ENCODE measurements at places on chromosomes 11 and 22.

GRCh38 chr22:50556703-50557102 lies 6.0 kb downstream of the SYCE3 start:
- DNase-seq = no peak

DNA sequence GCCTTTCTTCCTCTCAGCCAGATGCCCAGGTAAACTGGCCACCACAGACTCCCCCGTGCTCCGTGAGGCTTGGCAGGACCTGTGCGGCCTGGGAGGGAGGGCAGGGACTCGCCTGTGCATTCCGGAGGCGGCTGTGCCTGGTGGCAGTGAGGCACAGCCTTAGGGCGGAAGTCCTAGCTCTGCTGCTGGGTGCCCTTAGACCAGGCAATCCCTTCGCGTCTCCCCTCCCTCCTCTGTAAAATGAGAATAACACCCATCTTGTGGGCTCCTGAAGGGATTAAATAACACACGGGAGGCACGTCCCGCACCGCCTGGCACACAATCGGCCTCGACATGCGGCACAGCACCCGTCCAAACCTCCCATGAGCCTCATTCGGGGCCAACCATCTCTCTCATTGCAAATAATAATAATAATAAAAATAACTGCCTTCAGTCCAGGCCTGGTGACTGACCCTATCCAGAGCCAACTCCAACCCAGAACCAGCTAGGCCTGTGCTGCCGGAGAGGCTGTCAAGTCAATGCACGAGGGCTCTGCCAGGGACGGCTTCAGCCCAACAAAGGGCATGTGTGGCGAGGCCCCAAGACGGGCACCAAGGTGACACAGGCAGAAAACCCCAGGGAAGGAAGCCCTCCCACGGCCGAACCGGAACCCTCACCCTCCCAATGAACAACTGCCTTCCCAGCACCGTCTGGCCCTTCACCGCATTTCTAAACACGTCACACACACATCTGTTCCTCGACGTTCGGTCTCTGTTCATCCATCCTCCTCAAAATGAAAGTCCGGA lies 8.2 kb downstream of the LTO1 start:
- no peak for DNase-seq

GRCh38 chr11:47259232-47259977 lies 1.6 kb downstream of the NR1H3 start:
- DNase-seq = no peak

DNA sequence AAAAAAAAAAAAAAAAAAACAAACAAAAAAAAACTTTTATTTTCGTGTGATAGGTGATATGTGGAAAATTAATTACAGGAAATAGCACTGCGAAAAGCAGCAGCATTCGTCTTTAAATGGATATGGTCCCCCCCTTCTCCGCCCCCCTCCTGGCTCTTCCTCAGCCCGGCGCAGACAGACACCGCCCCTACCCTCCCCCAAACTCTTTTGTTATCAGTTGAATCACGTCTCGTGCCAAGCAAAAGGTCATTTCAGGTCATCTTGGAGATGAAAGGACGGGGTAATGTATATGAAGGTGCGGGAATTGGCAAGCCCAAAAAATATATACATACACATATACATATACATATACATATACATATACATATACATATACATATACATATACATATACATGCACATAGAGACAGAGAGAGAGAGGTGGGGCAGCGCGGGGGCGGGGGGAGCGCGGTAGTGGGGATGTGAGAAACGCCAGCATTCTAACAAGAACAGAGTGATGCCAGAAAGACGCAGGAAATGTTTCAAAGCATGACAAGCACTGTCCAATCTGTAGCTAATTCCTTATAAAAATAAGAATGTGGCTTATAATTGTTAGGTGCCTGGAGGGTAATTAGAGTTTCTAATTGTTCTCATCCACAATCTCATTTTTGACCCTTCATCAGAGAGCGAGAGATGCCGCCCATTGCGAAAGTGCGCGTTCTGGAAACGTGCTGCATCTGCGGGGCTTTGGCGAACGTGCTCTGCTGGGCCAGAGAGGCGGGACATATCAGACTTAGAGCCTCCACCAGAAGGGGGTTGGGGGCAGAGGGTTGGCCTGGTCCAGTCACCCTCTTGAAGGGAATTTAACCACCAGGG lies 214.5 kb upstream of the UBASH3B start:
- no peak for DNase-seq

DNA sequence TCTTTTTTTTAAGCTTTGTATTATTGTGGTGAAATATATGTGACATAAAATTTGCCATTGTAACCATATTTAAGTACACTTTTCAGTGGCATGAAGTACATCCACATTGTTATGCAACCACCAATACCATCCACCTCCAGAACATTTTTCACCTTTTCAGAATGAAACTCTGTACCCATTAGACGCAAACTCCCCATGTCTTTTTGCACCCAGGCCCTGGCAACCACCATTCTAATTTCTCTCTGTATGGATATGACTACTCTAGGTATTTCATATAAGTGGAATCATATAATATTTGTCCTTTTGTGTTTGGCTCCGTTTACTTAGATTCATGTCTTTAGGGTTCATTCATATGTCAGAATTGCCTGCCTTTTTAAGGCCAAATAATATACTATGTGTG lies 182.8 kb upstream of the TBCEL start:
- DNase-seq = no peak

DNA sequence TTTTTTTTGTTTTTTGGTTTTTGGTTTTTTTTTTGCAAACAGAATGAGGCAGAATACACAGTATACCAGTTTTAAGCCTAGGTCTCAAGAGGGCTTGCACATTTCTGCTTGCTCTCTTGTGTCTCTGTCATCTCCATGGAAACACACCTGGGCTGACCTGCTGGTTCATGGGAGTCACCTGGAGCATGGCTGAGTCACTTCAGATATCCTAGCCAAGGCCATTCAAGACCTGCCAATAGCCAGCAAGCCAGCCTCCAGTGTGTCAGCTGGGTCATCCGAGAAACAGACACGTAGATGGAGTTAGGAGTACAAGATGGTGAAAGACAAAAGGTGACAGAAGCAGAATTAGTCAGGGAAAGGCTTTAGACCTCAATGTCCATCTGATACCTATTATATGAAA lies 124.2 kb upstream of the SEZ6L start:
- DNase-seq = no peak

DNA sequence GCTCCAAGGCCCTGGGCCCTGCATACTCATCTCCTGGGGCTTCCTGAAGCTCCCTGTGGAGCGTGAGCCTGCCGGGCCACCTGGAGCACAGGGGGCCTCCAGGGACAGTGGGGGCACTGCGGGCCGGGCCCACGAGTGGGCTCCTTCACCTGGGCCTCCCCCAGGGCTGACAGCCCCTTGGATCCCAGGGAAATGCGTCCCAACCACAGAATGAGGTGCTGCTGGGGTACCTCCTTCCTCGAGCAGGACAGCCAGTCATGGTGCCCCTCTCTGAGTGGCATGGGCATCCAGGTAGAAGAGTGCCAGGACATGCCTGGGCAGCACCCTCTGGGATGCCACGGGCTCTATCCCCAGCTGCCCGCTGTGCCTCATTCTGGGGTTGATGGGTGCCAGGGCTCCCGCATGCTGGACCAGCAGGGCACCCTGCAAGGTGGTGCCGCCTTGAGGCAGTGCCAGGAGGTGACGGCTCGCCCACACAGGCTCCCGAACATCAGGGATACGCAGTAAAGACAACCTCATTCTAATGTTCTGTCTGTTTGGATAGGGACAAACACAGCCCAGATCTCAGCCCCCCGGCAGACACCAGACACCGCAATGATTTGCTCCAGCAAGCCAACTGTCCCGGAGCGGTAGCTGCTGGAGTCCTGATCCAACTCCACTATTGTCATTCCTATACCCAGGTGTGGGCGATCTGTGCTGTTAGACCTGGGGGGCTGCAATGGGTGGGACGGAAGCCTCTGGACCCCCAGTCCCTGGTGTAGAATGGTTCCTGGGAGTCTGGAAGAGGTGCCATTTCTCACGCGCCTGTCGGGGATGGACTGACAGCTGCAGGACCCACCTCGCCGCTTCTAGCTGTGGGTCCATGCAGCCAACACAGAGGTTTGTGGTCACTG lies 25.8 kb downstream of the KRTAP5-5 start:
- DNase-seq = no peak

GRCh38 chr11:37134637-37135036 lies 536.6 kb upstream of the RAG2 start:
- DNase-seq = no peak

DNA sequence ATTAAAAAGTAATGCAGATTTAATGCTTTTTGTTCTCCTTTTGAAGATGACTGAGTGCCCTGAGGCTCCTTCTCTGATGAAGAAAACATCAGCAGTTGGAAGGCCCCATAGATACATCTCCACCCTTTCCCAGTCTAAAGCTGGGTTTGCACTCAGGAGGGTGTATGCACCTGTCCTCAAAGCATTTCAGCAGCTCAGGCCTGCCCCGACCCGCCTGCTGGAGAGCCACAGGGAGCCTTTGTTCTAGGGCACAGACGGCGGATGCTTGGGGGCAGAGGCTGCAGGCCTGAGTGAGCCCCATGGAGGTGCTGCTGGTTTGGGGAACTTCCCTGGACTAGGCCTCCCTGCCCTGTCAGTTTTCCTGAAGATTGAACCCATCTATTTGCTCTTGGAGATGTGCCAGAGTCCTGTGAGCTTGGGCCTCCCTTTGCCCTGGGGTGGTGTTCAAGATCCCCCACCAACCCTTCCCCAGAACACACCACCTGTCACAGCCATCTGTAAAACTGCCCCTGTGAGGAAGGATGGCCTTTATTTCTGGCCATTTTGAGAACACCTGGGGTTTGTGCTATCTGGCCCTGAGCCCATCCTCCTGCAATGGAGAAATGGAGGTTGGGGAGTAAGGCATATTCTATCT lies 160.0 kb downstream of the NAV2 start:
- DNase-seq = no peak

DNA sequence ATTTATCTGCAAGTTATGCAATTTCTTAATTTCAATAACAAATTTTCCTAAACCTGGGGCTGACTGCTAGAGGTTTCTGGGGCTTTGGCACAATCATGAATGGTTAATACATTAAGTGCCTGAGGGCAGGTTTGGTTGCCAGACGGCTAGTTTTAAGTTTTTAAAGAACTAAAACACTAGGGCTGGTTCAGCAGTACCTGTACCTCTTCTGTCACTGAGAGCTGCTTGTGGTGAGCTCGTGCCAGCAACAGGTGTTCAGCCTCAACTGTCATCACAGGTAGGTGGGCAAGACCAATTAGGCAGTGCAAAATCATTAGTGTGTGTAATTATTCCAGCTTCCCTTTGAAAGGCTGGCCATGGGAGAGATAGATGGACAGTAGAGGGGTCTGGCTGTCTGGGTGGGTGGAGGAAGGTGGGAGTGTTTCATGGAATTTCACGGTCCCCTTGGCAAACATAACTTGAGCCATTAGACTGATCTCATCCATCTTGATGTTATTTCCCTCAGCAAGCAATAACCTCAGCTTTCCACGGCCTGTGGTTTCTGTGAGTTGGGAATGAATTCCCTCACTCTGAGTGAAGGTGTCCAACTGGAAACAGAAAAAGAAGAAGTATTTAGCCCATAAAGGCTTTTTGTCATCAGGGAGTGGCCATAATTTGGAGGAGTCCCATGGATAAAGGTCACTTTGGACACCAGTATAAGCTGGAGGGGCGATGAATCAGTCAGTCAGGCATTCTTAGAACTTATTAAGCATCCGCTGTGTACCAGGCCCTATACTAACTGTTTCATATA lies 114.8 kb downstream of the SNX19 start:
- no peak for DNase-seq

DNA sequence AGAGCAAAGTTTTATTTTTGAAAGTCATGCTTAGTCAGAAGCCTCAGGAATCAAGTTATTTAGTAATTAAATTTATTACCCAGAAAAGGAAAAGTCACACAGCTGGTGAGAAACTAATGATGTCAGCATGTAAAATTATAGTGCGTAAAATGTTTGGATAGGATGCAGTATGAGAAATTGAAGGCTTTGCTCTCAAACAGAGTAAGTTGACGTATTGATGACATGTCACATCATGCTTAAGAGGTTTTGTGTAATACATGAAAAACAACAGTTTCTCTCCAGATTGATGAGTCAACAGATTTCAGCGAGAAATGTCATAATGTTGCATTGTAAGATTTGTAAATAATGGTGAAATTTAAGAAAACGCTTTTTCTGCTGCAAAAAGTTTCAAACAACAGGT lies 769.8 kb downstream of the METTL15 start:
- no peak for DNase-seq

DNA sequence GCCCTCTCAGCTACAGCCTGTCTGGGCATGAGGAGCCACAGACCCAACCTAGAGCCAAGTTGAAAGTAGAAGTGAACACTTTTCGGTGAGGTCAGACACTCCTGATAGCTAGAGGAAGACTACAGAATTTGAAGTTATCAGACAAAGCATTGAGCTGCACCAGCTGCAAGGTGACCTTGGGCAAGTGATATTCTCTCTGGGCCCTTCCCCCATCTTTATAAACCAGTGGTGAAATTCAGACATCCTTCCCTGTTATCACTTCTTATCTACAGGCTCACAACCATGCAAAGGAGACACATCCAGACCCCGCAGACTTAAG lies 8.0 kb upstream of the PMM1 start:
- DNase-seq = no peak

DNA sequence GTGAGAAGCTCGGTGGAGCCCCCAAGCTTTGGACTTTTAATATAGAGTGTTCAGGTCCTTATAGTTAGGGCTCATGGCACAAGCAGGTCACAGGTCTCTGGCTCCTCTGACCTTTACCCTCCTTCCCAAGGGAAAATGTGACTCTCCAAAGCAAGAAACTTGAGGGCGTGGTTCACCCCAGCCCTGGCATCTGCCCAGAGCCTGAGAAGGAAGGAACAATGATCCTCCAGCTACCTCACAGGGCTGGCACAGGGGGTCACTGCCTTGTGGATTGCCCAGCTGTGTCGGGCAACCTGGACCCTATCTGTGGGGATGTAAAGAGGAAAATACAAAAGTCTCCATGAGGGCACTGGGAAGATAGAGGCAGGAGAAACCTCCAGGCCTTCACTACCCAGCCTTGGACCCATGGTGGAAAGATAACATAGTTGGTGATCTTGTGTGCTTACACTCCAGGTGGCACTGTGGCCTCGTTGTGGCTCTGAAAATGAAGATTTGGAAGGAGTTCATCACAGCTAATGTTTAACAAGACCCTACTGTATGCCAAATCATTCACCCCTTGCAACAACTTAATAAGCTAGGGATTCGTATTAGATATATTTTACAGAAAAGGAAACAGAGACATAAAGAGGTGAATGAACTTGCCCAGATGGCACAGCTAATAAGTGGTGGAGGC lies 3.8 kb upstream of the ZNF195 start:
- DNase-seq = no peak

Measured in T-helper 1 cell (primary cell).